ENCODE measurements at places on chromosomes 5 and 9.

DNA sequence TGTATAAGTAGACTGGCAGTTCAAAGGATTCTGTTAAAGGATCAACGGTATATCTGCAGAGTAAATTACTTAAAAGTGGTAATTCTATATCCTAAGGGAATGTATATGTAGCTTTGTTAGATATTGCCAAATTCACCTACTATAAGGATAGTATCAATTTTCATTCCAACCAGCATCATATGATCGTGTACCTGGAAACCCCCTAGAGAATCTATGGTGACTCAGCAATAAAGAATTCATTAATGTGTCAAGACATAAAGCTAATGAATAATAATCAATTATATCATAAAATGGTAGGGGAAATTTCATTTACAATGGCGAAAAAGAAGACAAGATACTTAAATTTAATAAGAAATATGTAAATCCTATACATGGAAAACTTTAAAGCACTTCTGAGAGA lies 234.1 kb upstream of the ACTBL2 start:
- DNase-seq, result no peak

DNA sequence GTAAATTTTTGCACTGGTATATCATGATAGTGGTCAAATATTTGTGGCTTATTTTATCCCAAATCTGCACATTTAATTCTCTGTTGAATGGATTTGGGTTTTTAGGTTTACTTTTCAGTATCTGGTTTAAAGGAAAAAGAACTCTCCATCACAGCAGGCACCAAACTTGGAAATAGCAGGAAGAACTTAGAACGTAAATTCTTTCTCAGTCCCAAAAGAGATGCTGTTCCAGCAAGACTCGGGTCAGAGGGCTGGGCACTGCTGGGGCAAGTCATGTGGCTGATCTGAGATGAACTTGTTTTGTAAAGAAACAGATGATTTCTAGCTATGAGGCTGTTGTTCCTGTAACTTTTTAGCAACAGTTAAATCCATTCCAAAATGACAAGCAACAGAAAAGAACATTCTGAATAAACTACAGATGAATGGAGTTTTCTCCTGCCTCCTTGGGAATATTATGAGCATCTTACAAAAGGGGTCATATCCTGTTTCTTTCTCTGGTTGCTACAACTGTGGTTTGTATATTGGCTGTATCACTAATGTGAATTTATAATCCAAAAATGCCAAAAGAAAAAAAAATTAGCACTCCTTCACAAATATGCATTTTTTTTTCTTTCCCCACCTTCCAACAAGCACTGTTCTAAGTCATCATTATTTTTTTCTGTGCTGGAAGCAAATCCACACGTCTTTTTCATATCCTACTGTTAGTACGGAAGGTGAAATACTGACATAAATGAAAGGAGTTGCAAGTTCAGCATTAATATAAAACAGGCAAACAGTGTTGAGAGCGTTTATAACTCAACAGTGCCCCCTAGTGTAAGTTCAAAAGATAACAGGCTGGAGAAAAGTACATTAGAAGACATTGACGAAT lies 31.1 kb downstream of the OR2K2 start:
- DNase-seq, result no peak

- DNase-seq, result no peak
These were observed 348.4 kb upstream of the FTMT start for GRCh38 chr5:121503111-121503840.

GRCh38 chr5:16934123-16934522 lies 2.0 kb downstream of the MYO10 start:
- no peak for DNase-seq

DNA sequence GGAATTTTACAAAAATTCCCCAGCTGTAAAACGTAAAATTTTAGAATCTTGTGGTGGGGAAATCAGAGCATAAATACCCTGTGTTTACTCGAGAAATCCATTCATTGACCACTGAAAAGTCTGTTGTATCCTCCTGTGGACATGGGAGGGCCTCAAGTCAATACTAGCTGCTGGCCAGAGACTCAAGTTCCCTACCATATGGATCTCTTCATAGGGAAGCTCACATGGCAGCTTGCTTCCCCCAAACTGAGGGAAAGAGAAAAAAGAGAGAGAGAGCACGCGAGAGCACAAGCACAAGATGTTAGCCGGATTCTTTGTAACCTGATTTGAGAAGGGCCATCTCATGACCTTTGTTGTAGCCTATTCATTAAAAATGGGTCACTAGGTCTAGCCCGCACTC lies 591.9 kb downstream of the LRRC70 start:
- no peak for DNase-seq

DNA sequence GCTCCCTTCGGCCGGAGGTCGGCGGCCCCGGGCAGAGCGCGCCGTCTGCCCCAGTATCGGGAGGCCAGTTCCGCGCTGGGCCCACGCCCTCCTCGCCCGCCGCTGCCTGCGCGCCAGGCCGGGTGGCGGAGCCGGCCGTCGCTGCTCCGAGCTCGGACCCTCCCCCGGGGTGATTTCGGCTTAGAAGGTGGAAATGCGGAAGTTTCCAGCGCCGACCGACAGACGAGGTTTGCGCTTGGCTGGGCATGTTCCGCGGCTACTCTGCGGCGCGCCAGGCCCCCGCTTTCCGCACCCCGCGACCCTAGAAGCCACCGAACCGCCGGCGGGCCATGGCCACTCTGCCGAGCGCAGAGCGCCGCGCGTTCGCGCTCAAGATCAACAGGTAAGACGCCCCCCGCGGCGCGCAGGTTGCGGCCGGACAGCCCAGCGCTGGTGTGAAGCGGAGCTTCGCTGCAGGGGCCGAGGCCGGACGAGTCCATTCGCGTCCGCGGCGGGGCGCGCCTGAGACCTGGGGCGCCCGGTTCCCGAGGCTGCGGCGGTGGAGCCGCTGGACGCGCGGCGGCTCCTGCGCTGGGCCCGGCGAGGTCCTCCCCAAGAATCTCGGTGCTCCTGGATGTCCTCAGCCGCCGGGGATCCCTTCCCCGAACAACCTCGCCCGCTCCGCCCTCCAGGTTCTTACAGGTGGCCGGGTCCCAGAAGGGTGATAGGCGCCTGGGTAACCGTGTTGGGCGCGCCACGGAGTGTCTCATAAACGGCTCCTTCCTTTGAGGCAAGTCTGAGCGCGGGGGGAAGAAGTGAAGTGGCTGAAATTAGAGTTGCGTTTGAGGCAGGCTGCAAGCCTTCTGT lies at the start of gene DOCK8:
TSS of gene DOCK8 (plus strand) at position 218 of the 846 bp plus-strand sequence. CDS start at position 330, 112 bp downstream.
- DNase-seq, result peak; percentile 23

Measured in activated CD4-positive, CD25-positive, alpha-beta regulatory T cell (primary cell).